ENCODE measurements at places on chromosomes 16 and 17.

DNA sequence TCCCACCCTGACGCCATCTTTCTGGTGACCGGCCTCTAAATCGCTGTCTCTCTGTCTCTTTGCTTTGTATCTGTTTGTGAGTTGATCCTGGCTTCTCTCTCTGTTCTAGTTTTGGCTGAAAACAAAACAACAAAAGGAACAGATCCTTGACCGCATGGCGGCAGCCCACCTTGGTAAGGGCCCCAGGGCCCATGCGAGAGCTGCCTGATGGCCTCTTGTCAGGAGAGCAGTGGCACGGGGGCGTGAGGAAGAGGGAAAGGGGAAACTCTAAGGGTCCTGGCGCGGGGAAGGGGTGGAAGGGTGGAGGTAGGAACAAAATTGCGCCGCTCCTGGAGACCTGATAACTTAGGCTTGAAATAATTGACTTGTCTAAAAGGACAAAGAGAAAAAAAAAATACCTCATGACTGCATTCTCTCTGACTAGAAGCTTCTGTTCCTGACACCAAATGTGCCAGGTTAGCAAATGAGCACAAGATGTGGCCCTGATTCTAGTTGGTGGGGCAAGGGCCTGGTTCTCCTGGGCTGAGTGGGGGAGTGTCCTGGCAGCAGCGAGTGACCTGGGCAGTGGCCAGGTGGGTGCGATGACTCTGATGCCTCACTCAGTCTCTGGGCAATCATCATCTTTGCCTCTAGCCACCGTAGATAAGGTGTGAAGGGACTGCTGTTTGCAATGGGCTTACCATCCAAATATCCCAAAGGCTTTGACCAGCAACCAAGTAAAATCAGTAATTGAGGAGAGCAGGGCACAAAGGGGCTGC, 66.0 kb downstream of the YPEL2 start:
- no peak for DNase-seq

DNA sequence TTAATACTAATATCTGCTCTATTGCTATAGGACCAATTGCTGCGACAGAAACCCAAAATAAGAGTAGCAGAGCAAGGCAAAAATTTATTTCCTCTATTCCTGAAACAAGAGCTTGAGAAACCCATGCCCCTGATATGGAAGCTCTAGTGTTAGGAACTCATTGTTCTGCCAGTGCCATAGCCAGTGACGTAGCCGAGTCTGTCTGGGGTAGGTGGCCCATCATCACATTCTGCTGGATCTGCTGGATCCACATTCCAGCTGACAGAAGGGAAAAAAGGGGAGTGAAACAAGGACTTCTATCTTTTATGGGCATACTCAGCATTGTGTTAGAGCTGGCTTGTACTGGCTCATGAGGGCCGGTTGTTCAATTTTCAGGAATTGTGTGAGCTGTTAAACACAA, 248.9 kb upstream of the MON1B start:
- DNase-seq: no peak

DNA sequence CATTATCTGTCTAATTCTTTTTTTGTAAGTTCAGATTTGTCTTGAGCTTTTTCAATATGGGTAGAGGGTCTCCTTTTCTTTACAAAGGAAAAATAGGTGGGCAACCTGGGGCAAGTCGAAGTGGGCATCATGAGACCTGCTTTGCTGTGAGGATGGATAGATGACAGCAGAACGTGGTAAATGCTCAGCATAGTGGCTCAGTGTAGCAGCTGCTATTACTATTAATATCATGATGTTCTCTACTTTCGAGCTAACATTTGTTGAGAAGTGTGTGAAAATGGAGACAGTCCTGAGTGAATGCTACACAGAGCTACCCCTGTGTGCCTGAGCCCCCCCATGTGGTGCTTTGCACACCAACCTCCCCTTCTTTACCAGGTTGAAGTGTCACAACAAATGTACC, 39.0 kb upstream of the LGALS9 start:
- no peak for DNase-seq

DNA sequence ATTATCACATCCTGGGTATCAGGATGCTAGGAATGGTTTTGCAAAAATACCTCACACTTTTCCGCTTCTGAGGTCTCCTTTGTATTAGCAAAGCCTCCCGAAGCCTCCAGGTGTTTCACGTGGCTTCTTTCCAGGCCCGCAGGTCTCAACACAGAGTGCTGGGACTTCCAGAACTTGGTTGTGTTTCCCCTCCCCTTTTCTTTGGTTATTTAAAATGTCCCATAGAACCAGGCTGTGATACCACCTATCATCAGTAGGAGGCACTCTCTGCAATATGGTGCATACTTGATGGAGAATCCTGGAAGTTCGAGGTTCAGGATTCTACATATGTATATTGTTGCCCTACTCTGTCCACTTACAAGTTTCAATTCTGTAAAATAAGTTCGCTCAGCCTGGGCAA, 28.8 kb downstream of the ATP2C2 start:
- DNase-seq: no peak

DNA sequence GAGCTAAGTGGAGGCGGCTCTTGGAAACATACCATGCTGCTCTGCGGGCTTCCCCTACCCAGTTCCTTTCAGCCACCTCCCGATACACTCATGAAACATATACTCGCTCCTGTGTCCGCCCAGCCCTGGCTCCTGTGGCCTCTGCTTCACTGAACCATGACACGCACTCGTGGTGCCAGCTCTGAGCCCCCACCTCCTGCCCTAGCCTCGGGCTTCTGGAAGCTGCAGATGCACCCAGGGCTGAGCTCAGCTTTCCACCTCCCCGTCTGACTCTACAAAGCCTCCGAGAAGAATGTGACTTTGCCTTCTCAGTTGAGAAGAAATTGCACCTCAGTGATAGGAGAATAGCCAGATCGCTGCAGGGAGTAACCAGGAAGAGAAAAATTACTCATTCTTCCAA, 11.0 kb downstream of the CALB2 start:
- no peak for DNase-seq

All from activated T-helper 1 cell treated with Interleukin-2 at 50 U/mL for 16 hours (primary cell).